ENCODE measurements at places on chromosomes 4 and X.

GRCh38 chr4:184021389-184021788, 116.3 kb downstream of the STOX2 start:
- DNase-seq: no peak

- DNase-seq: no peak
Measured at GRCh38 chr4:154425514-154425913, 66.1 kb downstream of the DCHS2 start.

GRCh38 chr4:122733787-122734120, 1.2 kb downstream of the BBS12 start:
- no peak for DNase-seq

DNA sequence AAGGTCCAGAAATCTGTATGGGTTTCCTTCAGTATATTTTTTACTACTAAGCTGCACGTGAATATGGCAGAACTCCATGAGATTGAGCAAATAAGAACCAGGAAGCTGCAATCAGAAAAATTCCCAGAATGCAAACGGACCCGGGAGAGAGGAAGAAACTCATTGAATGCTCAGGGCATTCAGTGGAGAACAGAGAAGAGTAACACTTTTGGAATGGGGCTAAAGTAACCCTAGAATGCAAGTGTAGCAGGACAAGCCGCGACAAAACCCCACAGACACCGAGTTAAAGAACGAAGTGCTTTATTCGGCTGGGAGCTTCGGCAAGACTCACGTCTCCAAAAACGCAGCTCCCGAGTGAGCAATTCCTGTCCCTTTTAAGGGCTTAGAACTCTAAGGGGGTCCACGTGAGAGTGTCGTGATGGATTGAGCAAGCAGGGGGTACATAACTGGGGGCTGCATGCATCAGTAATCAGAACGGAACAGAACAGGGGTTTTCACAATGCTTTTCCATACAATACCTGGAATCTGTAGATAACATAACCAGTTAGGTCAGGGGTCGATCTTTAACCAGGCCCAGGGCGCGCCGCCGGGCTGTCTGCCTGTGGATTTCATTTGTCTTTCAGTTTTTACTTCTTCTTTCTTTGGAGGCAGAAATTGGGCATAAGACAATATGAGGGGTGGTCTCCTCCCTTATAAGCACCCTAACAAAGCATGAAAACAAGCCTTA, 56.4 kb downstream of the RAB28 start:
- DNase-seq: no peak

DNA sequence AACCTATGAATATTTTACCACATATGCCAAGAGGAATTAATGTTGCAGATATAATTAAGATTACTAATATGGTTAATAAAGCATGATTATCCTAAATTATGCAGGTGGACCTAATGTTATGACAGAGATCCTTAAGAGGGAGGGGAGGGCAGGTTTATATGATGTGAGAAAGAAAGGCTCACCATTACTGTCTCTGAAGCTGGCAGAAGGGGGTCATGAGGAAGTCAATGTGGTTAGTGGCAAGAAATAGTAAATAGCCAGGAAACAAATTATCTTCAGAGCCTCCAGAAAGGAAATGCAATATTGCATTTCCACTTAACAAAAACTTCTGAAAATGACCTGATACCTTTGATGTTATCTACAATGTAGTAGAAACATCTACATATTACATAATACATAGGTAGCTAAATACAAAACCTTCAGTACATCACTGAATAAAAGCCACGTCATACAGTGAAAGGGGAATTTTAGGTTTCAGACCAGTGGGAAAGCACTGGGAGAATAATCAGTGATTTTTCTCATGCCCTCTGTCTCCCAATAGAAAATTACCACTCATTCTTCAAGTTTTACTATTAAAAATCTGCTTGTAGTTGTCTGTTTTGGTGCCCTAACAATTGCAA, 609.2 kb downstream of the SPOCK3 start:
- DNase-seq: no peak

DNA sequence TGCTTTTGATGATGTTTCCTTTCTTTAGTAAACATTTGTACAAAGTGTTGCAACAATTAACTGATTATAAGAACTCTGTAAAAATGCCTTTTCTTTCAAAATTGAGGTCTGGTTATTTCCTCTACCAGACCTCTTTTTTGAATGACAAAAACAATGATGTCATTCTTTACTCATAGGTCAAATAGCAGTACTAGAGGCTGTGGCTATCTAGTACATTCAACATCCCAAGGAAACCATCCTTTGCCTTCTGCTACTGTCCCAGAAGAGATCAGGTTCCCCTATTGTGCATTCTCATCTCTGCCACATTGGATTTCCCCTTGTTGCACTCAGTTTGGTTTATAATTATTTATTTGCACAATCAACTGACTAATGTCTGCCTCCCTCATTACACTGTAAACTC, 19.1 kb upstream of the MAD2L1 start:
- DNase-seq: no peak

GRCh38 chr4:7970361-7970946, 30.8 kb upstream of the AFAP1 start:
- no peak for DNase-seq
